ENCODE measurements at places on chromosomes 13 and 19. TPM values are rescaled to one million over a fixed set of nuclear protein-coding genes. Genes with fewer than 3 reads are reported as not detected.

The SYNE4 gene
- total RNA-seq, result 1.2 TPM

The SCN1B gene
- 0.21 TPM for total RNA-seq

The OR7A17 gene
- not detected for total RNA-seq

The RUBCNL gene
- total RNA-seq, result not detected

The PABPC3 gene
- 0.14 TPM for total RNA-seq

The HPN gene
- total RNA-seq, result not detected

The FOSB gene
- 2.7 TPM for total RNA-seq

All from foreskin keratinocyte (primary cell).